ENCODE measurements at places on chromosomes 5 and 9.

DNA sequence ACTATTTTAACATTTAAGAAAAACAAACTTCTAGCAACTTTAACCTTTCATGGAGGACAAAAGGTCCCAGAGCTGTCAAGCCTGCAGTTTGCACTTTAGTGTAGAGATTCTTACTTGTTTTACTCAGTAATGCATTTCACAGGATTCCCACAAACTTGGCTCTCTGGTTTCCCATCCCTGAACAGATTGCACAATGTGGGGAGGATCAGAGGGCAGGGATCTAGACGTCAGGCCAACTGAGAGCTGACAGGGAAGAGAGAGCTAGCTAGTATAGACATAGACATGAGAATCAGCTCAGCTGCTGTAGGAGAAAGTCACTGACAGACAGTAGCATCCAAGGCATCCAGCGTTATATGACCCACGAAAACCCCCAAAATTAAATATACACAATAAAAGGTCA, 20.9 kb upstream of the BNIP1 start:
- no peak for DNase-seq

GRCh38 chr5:146005264-146005663, 68.9 kb downstream of the SH3RF2 start:
- DNase-seq, result no peak

DNA sequence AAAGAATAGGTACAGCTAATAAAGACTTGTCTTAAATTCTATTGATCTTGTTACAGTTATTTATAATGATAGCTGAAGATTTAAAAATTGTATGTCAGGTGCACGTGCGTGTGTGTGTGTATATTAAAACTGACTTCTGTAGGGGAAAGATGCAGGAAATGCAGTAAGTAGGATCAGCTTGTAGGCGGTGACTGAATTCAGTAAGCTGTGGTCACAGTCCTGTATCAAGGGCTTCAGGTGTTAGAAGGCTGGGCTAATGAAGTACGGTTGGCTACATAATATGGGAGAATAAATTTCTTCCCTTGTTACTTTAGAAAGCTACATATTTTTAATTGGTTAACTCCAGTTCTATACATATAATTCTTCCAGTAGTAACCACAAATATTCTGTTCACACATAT, 54.2 kb downstream of the LNPEP start:
- DNase-seq, result no peak

- no peak for DNase-seq
These were observed 261.5 kb upstream of the CCNH start for GRCh38 chr5:87674235-87674634.

GRCh38 chr9:13279284-13280141, at the start of gene MPDZ:
Gene MPDZ (minus strand): TSS chr9:13279692. CDS start chr9:13250315, 29,377 bp downstream.
- DNase-seq, result peak; percentile 40

- DNase-seq, result no peak
These were observed 64.3 kb upstream of the SLC25A51 start for GRCh38 chr9:37968228-37968701.

GRCh38 chr5:14872070-14872989, 752 bp upstream of the ANKH start:
- no peak for DNase-seq

GRCh38 chr9:14882090-14882489, 28.1 kb downstream of the FREM1 start:
- DNase-seq, result no peak

GRCh38 chr5:179553006-179553405, 2.7 kb downstream of the RUFY1 start:
- DNase-seq, result no peak

- DNase-seq, result no peak
These were observed 621 bp downstream of the SEC16A start for GRCh38 chr9:136482046-136482792.

GRCh38 chr5:159735036-159735435, 181.2 kb upstream of the ADRA1B start:
- DNase-seq, result no peak

GRCh38 chr5:135085936-135086725, 52.1 kb upstream of the PITX1 start:
- DNase-seq, result no peak

GRCh38 chr9:13705918-13706317, 426.4 kb upstream of the MPDZ start:
- DNase-seq, result no peak

- DNase-seq, result peak; percentile 44
These were observed 49.5 kb downstream of the TJP2 start for GRCh38 chr9:69223605-69224004.

DNA sequence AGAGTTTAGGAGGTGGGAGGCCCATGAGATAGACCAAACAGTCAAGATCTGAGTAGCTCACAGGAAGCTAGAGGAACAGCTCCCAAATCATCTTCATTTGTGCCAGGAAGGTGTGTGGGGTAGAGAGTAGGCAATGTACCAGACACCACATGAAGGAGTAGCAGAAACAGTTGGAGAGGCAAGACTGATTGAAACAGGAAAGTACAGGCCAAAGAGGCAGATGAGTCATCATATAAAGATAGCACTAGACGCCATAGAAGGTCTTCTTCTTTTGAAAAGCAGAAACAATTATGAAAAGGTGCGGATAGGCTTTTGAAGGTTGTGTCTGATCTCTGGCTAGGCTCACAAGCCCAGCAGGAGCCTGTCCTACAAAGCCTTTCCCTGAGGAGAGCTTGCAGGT, 62.7 kb upstream of the PALM2AKAP2 start:
- no peak for DNase-seq

DNA sequence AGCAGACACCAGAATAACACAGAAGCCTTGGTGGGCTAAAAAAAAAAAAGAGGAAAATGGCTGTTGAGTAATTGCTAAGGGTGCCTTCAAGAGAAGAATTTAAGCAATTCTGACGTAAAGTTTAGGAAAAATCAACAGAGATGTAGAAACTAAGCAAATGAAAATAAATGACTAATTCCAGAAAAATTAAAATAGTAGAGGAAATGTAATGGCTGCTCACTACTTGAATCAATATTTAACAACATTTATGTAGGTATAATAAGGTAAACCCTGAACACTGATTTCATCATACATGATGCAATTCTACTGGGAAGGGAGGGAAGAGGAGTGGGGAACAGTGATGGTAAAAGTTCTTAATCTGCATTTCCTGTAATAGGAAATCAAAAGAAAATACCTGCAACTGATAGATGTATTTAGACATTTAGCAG, 41.4 kb downstream of the PUM3 start:
- no peak for DNase-seq

DNA sequence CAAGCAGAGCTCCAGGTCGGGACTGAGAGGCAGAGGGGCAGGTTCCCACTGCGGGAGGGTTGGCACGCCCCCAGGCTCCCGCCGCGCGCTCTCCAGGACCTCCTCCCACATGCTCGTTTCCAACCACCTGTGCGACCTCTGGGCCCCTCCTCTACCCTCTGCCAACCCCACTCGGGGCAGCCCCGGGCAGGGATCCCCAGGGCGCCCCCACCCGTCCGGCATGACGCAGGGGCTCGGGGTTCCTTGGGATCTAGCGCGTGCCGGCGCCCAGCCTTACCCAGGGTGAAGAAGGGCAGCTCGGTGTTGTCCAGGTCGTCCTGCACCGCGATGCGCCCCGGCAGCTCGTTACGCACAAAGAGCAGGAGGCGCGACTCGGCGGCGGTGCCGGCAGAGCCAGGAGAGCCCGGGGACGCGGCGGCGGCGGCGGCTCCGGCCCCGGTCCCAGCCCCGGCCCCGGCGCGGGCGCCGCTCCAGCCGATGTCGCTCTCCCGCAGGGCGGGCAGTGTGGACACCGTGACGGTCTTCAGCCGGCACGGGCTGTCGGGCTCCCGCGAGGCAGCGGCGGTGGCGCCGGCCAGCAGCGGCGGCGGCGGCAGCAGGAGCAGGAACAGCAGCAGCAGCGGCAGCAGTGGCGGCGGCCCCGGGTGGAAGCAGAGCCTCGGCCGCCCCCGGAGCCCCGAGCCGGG, 494 bp downstream of the ASTN2 start:
- peak; percentile 31 for DNase-seq

DNA sequence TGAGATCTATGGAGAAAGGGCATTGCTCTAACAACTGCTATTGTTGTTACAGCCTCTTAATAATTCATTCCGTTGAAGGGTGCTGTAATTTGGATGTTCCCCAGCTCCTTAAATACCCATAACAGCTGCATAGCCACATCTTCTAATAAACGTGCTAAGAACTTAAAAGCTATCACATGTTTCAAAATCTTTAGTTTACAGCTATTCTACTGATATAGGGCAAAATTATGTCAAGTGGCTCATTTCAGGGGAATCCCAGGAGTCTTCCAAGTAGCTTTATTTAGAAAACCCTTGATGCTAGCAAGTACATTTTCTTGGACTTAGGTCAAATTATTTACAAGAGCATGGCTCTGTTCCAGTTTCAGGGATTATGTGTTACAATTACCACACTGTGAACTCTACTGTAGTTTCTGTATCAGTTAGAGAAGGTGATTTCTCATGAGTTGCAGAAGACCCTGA, 990.4 kb upstream of the ACO1 start:
- no peak for DNase-seq

- no peak for DNase-seq
These were observed 10.5 kb downstream of the KIF4B start for GRCh38 chr5:155024015-155024414.

DNA sequence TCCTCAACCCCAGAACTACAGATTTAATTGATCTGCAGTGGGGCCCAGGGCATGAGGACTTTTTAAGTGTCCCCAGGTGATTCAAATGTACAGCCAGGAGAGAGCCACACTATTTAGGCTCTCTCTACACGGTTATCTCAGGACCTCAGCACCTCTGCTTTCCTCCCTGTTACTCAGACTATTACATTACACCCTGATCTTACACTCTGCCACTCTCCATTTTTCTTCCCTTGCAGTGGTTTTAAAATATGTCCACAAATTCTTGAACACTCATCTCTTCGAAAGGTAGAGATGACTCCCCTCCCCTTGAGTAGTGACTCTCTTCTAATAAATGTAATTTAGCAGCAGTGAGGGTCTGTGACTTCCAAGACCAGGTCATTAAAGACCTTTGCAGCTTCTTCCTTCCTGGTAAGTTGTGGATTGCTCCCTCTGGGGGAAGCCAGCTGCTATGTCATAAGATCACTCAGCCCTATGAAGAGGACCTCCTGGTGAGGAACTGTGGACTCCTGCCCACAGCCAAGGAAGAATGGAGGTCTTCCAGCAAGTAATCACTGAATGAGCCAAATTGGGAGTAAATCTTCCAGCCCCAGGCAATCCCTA, 87.5 kb upstream of the SSBP2 start:
- DNase-seq, result no peak

GRCh38 chr5:171640480-171640879, 145.1 kb upstream of the SMIM23 start:
- no peak for DNase-seq

DNA sequence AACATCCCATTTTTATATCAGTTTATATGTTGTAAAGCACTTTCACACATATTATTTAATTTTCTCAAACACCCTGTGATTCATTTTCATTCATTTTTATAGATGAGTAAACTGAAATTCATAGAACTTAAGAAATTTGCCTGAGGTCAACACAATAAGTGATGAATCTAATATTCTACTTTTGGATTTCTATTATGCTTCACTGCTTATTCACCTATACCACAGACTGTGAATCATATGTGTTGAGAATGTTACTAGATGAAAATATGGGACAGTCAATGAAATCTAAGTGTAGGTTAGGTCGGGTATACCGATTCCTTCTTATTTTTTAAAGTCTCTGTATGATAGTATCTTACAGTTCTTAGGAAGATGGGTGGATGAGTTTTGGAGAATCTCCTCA, 24.8 kb downstream of the CDC37L1 start:
- DNase-seq, result no peak

DNA sequence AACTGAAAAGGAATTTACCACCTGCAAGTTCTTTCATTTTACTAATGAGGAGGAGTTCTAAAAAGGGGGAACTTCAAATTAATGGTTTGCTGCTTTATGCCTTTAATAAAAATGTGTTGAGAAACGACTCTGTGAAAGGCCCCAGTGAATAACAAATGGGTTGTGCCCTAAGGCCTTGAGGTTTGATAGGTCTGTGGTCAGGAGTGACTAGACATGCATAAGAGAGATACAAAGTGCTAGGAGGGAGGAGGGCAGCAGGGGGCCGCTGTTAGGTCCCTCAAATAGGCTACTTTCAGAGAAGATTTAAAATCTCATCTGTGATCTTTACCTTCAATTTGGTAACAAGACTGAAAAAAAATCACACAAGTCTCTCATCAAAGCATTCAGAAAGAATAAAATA, 58.3 kb downstream of the FAM81B start:
- DNase-seq, result no peak

DNA sequence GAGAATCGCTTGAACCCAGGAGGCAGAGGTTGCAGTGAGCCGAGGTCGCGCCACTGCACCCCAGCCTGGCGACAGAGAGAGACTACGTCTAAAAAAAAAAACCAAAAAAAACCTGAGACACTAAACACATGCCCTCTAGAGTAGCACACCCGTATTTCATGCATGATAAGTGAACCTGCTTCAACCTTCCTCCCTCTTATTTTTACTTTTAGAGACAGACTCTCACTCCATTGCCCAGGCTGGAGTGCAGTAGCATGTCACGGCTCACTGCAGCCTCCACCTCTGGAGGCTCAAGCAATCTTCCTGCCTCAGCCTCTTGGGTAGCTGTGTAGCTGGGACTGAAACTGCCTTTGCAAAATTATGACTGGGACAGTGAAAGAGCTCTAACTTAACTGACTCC, 17.6 kb upstream of the NANS start:
- DNase-seq, result no peak

DNA sequence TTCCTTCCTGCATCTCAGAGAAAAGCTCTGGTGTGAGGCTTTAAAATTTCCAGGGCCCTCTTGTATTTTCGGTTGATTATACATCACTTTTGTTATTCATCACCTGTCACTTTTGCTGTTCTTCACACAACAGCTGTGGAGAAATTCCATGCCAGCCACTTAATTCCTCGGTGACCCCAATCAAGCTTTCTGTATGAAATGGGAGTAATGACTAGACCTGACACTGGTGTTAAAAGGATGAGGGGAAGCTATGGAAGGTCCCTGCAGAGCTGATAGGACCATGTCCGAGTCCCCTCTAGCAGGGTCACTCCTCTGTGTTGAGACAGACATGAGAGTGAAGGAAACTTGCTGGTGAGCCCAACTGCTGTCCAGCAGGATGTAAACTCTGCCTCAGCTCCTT, 59.7 kb downstream of the GPR21 start:
- DNase-seq, result no peak

DNA sequence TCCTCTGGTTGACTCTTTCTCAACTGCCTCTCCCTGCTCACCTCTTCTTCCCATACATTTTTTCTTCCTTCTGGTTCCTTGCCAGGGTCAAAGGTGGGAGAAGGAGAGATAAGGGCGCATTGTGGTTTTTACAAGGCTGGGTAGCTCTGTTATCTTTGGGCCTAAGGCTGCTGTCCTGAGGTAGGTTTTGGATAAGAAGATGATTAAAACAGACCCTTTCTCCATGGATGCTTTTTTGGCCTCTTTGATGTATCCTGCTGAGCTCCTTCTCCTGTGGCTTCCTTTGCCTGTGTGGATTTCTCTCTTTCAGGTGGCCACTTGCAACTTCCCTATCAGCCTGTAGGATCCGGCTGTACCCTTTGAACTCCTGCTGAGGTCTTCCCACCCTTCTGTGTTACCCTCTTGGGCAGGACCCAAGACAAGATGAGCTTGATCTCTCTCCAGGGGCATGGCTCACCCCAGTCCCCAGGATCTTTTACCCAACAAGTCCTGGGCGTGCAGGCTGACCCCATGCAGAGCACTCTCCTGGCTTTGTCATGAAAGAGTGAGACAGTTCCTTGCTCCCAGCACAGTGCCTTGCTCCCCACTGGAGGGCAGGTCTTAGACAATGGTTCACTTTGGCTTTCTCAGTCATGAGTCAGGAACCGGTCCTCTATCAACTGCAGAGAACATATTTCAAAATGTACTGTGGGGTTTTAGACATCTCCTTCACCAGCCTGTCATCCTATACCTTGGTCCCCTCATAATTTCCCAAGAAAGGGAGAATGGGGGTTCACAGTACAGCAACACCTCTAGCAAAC, 197.9 kb downstream of the TLE4 start:
- no peak for DNase-seq

All from D721Med (cell line).